Activated CD8-positive, alpha-beta memory T cell treated with anti-CD3 and anti-CD28 coated beads, Interleukin-2, amount 50 U/mL, for 48 hours (primary cell): ENCODE measurements at places on chromosomes 2 and 18.

- DNase-seq, result no peak
Observed at GRCh38 chr18:2442726-2443275, 128.5 kb downstream of the METTL4 start.

DNA sequence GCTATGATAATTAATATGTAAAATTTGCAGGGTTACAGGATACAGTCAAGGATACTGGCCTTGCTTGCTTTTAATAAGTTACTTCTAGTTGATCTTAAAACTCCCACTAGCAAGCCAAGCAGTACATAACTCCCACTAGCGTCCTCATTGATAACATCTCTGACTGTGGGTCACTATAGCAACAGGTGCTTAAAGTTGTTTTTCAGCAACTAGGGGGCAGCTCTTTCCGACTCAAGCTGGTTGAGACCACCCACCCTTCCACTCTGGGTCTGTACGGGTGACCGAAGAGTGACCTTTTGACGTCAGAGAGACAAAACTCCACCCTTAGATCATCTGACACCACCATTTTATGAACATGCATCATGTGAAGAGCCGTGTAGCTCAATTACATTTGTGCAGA, 208.6 kb downstream of the MYO1B start:
- DNase-seq, result no peak

DNA sequence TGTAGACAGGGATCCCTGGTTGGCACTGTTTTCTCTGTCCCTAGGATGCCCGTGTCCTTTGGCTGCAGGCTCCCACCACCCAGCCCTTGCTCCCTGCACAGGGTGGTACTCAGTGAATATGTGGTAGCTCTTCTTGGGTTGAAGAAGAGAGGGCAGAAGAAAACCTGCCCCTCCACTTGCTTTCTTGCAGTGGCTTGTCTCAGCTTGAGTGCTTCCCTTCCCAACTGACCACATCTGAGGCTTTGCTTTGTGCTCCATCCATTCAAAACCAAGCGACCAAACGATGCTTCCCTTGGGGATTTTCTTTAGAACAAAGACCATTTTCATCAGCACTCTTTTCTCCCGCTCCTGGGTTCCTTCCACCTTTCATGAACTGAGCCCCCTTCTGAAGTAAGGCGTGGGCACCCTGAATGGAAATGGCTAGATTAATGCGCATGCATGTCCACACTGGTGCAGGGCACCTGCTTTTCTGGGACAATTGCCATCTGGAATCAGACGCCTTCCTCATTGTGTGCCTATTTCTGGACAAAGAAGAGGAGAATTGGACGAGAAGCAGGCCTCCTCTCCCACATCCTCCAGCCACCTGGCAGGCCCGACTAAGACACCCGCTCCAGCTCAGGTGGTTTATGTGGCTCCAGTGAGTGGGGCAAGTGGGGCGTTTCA, 59.1 kb downstream of the ARL4C start:
- no peak for DNase-seq

DNA sequence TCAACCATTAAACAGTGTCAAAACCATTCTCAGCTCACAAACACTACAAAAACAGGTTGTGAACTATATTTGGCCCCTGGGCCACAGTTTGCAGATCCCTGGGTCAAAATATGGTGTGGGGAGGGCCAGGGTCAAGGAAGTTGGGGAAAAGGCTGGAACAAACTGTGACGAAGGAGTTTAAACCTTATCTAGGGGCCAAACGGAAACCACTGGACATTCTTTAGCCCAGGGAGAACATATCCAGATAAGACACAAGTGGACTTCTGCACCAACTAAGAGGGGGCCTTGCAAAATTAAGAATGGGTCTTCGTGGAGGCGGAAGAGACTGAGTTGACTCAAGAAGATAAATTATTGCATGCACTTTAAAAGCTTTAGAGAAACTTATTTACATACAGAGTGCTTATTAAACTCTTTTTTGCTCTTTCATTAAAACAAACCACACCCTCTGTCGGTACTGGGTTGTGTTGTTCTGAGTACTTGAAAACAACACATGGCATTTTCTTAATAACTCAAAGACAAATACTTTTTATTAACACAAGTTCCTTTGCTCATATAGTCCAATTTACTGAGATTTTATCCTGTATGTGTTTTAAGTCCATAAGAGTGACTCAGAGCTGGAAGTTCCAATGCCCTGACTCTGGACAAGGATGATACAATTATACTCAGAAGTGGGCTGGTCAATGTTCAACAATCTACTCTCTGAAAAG, 5.3 kb upstream of the ASAP2 start:
- peak; percentile 6 for DNase-seq

DNA sequence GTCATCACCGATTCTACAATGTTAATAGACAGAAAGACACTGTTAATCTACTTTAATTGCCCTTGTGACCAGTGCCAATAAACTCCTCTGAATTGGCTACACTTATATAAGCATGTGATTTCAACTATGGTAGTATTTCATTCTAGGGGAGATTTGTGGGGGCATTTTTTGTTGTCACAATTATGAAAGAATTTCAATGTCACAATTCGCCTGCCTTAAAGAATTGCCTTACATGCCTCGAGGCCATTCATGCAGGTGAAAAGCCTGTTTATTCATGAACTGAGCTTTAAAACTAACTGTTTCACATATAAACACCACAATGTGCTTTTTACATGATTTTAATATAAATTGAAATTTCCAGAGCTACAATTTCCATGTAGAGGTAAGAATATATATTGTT, 162.8 kb downstream of the GCA start:
- no peak for DNase-seq
